ENCODE measurements at places on chromosomes 2 and 18.
A peak's percentile ranks its signal among the peaks of the same experiment; 100 is the strongest.

- no peak for DNase-seq
These were observed 424.0 kb downstream of the ARHGAP15 start for GRCh38 chr2:143553261-143553660.

DNA sequence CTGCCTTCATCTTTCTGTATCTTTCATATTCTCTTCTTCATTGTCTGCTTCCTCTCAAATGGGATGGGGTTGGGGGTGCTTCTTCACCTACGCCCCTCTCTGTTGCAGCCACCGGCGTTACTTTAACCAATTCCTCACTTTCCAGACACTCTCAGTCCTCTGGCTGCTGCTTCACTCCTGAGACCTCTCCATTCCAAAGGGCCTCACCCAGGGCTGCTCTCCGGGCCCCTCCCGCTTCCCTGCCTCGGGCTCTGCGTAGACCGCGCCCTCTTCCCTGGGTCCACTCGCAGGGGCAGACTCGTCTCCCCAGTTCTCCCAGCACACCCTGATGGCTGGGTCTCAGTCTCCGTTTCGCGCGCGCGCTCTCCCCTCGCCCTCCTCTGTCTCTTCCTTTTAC, 926 bp downstream of the SERPINB8 start:
- DNase-seq: no peak

DNA sequence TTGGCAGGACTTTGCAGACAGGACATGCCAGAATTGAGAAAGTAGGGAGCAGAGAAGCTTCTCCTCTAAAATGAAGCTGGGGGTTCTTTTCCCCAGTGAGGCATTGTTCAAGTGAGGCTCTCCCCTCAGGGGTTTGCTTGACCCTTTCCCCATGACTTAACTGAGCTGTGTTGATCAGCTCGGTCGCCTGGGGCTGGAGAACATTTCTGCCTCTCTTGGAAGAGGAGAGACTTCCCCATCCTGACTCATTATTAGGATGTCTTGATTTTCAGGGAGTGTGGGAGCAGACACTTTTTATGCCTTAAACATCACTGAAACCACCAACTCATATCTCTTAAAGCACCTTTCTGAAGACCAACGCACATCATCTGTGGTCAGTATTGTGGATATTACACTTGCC, 27.9 kb upstream of the GLI2 start:
- no peak for DNase-seq

DNA sequence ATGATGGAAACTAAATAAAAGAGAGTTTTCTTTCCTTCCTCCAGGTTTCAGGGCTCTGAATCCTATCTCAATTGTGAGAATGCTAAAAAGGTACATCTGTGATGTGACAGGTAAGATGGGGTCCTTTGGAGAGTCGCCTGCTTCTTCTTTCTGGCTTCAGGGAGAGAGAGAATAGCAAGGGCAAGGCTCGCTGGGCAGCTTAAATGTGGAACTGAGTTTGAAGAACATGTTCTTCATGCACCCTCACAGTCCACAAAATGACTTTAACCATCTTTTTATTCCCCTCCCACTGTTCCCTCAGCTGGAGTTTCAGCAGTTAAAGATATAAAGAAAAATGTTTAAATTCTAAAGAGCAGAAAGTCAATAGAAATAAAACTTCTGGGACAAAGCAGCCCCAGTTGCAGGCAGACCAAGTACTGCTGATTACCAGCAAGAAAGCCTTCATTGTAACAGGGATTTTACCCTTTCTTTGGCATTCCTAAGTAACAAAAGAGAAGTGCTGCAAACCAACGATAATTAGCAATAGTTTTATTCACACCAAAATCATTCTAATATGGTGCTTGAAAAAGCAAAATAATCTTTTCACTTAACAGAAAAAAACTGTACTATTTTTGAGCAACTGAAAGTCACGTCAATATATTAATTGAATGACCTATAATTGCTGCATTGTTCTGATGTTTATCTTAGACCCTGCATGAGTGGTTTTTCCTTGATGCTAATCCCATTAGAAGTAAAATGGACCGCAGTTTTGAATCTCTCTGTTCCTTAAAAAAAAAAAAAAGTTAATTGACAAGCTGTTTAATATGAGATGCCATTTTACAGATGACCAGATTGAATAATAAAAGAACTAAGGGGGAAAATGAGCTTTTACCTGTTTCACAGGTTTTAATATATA, 61.5 kb downstream of the LRP2 start:
- no peak for DNase-seq

DNA sequence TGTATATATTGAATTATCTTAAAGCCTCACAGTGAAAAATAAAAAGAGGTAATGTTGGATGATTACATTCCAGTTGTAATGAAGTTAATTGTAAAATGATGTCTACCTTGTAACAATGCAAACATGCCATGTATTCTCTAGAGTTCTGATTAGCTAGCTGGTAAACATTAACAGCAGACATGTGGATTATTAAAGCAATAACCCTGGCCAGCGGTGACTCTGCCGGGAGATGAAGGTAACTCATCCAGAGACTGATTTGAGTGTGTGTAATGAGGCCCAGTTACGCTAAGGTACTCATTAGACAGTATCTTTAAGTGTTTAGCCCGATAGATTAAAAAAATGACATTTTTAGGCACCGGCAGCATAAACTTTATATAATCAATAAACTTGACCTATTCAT, 79.6 kb upstream of the REV1 start:
- no peak for DNase-seq

GRCh38 chr2:58918141-58918540, 677.0 kb upstream of the FANCL start:
- no peak for DNase-seq

- no peak for DNase-seq
These were observed 181.6 kb upstream of the HS6ST1 start for GRCh38 chr2:128500138-128500800.

DNA sequence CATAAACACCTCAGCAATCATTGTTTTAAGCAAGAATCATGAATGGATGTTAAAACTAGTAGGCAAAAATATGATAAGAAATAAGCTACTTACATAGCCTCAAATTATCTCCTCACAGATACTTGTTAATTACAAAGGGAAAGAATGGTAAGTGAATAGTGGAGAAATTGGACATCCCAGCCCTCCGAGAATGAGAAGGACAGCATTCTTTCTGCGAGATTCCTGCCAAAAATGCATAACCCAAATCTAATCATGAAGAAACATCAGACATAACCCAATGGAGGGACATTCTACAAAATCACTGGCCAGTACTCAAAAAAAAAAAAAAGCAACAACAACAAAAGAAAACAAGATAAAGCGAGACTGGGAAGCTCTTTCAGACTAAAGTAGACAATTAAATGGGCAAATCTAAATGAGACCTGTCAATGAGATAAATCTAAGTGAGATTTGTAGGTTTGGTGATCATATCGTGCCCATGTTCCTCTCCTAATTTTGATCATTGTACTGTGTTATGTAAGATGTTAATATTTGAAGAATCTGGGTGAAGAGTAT, 57.9 kb upstream of the GLI2 start:
- DNase-seq: no peak

GRCh38 chr18:77105028-77105427, 27.6 kb downstream of the MBP start:
- DNase-seq: peak; percentile 30

- DNase-seq: no peak
These were observed 40.0 kb upstream of the FOSL2 start for GRCh38 chr2:28352610-28353195.

DNA sequence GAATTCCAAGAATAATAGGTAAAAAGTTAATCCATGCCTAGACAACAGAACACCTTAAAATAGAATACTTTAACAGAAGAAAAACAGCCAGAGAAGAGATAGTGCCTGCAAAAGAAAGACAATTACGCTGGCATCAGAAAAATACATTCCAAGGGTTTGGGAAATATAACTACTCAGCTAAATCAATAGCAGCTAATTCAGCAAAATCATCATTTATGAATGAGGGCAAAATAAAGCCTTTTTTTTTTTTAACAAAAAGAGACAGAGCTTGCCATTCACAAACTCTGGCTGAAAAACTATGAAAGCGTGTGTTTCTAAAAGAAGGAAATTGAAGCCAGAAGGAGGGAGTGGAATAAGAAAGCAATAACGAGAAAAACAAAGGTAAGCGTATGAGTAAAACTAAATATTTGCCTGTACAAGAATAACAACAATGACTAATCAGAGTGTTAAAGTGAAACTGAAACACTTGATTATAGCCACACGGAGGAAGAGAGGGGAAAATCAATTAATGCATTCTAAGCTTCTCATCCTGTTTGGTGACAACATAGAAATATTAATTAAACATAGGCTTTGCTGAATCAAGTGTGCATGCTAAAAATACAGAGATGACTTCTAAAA, 90.2 kb downstream of the EHD3 start:
- peak; percentile 43 for DNase-seq

GRCh38 chr2:111209045-111209514, 88.4 kb downstream of the BCL2L11 start:
- peak; percentile 14 for DNase-seq

- no peak for DNase-seq
These were observed 19.5 kb downstream of the ARHGAP15 start for GRCh38 chr2:143148757-143149156.

DNA sequence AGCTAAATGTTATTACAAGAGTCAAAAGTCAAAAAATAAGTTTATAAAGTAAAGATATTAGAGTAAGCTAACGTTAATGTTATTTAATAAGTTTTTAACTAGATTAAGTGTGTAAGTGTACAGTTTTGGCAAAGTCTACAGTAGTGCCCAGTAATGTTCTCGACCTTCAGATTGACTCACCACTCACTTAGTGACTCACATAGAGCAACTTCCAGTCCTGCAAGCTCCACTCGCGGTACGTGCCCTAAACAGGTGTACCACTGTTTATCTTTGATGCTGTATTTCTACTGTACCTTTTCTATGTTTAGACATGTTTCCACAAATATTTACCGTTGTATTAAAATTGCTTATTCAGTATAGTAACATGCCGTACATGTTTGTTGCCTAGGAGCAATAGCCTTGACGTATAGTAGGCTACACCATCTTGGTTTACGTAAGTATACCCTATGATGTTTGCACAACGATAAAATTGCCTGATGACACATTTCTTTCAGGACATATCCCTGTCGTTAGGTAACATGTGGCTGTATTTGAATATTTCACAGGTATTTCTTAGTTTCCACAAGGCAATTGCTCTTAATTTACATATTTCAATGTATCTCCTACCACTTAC, 1641.9 kb upstream of the PIK3C3 start:
- no peak for DNase-seq

- no peak for DNase-seq
These were observed 2.7 kb downstream of the LAPTM4A start for GRCh38 chr2:20048488-20049448.

- no peak for DNase-seq
These were observed 683 bp downstream of the MBOAT2 start for GRCh38 chr2:9002637-9003365.

- DNase-seq: no peak
These were observed 361.0 kb downstream of the ANAPC1 start for GRCh38 chr2:111523009-111523408.

DNA sequence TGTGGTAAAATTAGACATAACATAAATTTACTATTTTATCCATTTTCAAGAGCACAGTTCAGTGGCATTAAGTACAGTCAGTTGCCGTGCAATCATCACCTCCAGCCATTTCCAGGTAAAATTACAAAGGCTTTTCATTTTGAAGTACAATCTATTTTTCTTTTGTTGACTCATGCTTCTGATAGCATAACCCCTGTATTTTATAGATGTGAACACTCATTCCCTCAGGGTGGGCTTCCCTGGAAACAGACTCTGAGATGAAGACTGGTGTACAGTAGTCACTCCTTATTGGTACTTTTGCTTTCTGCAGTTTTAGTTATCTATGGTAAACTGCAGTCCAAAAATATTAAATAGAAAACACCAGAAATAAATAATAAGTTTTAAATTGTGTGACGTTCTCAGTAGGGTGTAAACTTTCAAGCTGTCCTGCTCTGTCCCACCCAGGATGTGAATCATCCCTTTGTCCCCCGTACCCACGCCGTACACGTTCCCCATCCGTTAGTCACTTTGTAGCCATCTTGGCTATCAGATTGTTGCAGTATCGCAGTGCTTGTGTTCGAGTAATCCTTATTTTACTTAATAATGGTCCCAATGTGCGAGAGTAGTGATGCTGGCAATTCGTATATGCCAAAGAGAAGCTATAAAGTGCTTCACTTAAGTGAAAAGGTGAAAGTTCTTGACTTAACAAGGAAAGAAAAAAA, 41.1 kb upstream of the NAB1 start:
- no peak for DNase-seq

GRCh38 chr2:85524336-85524908, 14.5 kb upstream of the MAT2A start:
- no peak for DNase-seq

GRCh38 chr2:180699657-180700361, 280.6 kb upstream of the UBE2E3 start:
- no peak for DNase-seq

- no peak for DNase-seq
These were observed 3.9 kb downstream of the AGXT start for GRCh38 chr2:240872317-240873097.

GRCh38 chr18:63119647-63120046, 199.9 kb downstream of the BCL2 start:
- DNase-seq: peak; percentile 28

DNA sequence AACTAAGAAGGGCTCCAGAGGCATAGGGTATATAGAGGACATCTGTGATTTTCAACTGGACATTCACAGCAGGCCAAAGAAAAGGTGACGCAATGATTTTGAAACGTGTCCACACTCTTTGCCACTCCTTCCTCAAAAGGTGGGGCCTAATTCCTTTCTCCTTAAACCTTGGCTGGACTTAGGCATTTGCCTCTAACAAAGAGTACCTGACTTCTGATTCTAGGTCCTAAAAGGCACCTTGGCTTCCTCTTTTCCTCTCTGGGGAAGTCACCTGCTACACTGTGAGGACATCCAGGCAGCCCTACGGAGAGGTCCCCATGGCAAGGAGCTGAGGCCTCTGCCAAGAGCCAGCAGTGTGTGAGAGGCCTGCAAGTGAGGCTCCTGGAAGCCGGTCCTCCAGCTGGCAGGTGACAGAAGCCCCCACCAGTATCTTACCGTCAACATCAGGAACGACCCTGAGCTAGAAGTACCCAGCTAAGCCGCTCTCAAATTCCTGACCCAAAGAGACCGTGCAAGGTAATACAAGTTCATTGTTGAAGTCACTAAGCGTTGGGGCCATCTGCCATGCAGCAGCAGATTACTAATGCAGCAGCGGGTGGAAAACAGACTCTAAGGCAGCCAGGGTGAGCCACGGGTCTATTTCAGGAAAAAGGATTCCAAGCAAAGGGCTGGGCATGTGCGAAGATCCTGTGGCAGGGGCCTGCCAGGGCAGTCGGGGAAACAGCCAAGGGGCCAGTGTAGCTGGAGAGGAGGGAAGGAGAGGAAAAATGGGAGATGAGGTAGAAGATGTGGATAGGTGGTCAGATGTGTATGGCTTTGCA, 7.4 kb upstream of the HES6 start:
- DNase-seq: no peak

DNA sequence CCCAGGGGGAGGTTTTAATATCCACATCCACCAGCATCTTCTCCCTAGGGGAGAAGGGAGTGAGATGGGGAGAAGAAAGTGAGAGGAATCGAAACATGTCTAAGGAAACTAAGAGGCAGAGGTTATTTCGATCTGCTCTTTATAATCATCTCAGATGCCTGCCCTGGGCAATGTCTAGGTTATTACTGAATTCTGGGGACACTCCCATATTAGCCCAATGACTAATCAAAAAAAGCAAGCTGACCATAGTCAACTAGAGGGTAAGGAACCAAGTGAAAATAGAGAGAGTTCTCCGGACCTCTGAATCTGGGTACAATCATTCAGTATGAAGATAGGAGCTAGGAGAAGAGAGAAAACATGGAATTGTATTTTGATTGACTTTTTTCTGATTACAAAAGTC, 56.7 kb upstream of the EML4 start:
- no peak for DNase-seq

GRCh38 chr2:9018534-9018933, 15.1 kb upstream of the MBOAT2 start:
- DNase-seq: no peak

GRCh38 chr2:234401426-234401825, 95.5 kb downstream of the ARL4C start:
- peak; percentile 47 for DNase-seq

All from CD4-positive, alpha-beta T cell treated with Interleukin-2 at 100 ng/mL for 4 hours (primary cell).